ENCODE measurements at places on chromosomes 11 and 22. TPM values are rescaled to one million over a fixed set of nuclear protein-coding genes. Genes with fewer than 3 reads are reported as not detected.

DNA sequence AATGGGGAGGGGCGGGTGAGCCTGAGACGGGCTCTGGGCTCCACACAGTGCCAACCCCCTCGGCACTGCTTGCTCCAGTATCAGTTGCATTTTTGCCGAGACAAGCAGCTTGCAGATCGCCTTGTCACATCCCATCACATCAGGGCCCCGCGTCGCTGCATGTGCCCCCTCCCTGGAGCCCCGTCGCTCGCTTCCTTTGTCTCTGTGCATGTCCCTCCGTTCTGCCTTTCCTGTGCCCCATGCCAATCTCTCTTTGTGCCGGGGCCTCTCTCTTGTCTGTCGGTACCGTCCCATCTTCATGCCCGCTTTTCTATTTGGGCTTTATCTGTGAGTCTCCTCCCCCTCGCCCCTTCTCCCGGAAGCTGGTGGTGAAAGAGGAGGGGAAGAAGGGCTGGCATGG lies 202.2 kb downstream of the CEP164 start:
- DNase-seq = no peak

GRCh38 chr11:127103586-127104388 lies 103.2 kb upstream of the KIRREL3 start:
- no peak for DNase-seq

Gene PPFIA1
- 25.6 TPM for total RNA-seq

DNA sequence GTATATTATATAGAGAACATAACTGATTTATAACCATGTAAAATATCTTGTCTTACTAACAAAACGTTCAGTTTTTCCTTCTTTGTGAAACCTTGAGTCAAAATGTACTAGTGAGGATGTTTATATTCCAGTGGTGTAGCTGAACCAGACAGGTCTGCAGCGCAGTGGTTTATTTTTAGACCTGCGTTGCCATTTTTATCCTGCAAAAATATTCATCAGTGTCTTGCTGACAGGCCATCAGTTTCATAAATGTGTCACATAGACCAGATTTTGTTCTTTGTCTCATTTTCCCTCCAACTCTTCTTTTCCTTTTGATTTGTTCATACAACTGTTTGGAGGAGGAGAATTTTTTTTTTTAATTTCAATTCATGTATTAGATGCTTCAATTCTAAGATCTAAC lies 43.1 kb downstream of the HSD17B12 start:
- peak; percentile 10 for DNase-seq

DNA sequence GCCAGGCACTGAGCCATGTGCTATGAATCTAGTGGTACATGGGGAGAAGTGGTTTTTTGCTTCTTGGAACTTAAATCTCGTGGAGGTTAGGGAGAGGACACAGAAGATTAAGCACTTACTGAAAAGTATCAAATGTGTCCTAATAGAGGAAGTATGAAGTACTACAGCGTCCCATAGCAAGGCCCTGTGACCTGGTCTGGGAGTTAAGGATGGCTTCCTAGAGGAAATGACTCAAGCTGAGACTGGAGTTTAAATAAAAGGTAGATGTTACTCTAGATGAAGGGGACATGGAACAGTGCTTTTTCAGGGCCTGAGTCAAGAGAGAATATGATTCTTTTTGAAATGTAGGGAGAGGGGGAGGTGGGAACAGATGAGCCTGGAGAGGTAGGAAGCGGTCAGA lies 202.9 kb downstream of the GRIK4 start:
- no peak for DNase-seq

Gene NPAS4
- total RNA-seq = under 0.01 TPM

Gene FADS2
- total RNA-seq = 31.9 TPM

- no peak for DNase-seq
These were observed 198.3 kb downstream of the CASP12 start for GRCh38 chr11:104699981-104700380.

- no peak for DNase-seq
These were observed 55.7 kb upstream of the CLDN5 start for GRCh38 chr22:19579880-19580279.

DNA sequence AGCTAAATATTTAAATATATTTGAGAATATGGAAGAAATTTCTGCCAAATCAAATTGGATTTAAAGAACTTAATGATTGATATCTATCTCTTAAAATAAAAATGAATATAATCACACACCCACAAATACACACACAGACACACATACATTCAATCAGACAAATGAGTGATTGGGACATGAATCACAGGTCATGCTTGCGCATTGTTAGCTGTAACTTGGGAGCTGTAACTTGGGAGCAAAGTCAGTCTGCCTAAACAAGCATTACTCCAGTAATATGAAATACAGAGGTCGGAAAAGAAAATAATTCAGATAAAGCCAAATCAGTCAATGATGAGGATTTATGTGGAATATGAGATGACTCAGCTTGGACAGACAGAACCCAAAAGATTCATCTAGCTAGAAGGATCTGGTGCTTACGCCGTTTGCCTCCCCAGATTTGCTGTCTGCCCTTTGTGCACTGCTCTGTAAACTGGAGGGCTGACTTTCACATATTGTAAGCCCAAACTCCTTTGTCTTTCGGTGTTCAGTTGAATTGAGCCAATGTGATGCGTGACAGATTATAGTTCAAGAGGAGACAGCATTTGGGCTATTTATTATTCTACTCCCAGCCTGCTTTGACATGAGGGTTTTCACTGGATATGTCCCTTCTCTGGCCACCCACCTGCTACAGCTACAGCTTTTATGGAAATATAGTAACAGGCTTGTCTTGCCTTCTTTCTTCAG lies 1.6 kb downstream of the OR56B1 start:
- no peak for DNase-seq

GRCh38 chr22:44963832-44964721 lies 45.7 kb downstream of the PHF21B start:
- DNase-seq = no peak

DNA sequence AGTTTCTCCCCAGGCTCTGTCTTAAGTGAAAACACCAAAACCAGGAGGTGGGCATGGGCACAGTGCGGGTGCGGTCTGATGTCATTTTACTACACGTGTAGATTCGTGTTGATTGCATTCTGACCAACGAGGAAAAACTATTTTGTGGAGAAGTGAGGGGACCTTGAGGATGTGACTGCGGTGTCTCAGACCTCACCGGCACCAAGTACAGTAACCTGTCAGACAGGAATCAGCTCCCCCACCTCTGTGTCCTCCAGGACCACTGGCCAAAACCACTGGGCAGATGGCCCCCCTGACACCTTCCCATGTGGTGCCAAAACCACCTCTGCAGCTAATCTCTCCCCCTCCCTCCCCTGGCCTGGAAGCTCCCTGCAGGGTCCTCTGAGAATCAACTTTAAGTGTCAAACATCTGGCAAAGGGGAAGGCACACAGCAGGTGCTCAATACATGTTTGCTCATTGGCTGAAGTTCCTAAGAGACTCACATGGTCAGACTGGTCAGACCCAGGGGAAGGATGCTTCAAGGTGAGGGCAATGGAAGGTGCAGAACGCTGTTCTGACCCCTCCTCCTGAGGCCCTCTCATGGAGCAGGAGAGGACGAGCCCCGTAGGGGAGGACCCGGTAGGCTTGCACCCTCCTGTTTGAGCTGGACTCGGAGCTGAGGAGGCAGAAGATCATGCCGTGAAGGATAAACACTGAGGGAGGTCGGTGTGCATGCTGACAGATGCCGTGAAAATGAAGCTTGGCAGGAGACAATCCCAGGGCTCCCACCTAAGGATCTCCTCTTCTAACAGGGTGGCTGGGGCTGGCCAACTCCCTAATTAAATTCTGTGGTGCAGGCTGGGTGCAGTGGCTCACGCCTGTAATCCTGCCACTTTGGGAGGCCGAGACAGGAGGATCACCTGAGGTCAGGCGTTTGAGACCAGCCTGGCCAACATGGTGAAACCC lies 129.9 kb downstream of the MPPED1 start:
- no peak for DNase-seq

DNA sequence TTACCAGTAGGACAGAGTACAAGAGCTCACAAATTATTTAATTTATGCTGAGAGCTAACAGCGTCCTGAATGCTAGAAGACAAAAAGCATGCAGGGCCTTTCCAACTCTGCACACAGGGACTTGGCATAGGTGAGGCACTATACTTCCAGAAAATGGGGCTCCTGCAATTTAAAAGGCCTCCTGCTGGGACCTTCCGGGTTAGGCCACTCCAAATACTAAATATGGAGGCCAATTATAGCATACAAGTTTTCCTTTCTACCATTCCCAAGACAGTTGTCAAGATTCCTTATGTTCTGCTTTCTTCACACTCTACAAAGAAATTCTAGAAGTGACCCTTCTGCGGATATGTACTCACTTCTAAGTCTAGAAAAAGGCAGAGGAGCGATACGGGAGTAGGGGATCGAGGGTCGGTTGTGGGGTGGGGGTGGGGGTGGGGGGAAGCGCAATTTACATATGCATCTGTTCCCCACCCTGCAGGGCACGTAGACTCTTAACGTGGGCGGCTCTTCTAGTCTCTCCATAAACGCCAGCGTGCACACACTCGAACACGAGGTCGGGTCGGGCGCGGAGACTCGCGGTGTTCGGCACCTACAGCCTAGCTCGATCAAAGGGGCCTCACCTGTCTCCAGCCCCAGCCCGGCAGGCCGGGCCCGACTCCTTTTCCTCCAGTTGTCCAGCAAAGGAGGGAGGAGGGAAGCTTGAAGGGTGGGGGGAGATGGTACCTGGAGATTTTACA lies 728 bp downstream of the DCUN1D5 start:
- DNase-seq = peak; percentile 41

- peak; percentile 93 for DNase-seq
These were observed at the start of gene SIPA1 for GRCh38 chr11:65637794-65638419. Gene SIPA1, plus strand, starts transcription at chr11:65638101. Its CDS starts 2,821 bp downstream, at chr11:65640922.

Gene MMP8
- total RNA-seq = under 0.01 TPM

- no peak for DNase-seq
These were observed 470.1 kb upstream of the B3GAT1 start for GRCh38 chr11:134882141-134882540.

Data from IMR-90 (cell line).